Activated CD4-positive, CD25-positive, alpha-beta regulatory T cell (primary cell): ENCODE measurements at places on chromosomes 3 and 15.

DNA sequence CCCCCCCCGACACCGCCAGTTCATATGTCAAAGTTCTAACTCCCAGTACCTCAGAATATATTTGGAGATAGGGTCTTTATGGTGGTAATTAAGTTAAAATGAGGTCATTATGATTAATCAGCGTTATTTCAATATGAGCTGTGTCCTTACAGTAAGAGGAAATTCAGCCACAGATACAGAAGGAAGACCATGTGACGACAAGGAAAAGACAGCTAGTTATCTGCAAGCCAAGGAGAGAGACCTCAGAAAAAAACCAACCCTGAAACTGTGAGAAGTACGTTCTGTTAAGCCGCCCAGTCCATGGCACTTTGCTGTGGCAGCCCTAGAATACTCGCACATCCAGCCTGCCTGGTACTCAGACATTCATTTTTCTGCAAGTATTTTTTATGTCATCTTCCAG, 62.3 kb upstream of the ARL8B start:
- no peak for DNase-seq

GRCh38 chr3:175187586-175187985, 328.5 kb downstream of the NAALADL2 start:
- DNase-seq, result no peak

GRCh38 chr3:151351648-151352047, 22.3 kb upstream of the P2RY13 start:
- DNase-seq, result no peak

- DNase-seq, result no peak
Observed at GRCh38 chr15:71596672-71597071, 213.7 kb upstream of the NR2E3 start.

GRCh38 chr15:65264863-65265430, 21.7 kb downstream of the PARP16 start:
- no peak for DNase-seq

DNA sequence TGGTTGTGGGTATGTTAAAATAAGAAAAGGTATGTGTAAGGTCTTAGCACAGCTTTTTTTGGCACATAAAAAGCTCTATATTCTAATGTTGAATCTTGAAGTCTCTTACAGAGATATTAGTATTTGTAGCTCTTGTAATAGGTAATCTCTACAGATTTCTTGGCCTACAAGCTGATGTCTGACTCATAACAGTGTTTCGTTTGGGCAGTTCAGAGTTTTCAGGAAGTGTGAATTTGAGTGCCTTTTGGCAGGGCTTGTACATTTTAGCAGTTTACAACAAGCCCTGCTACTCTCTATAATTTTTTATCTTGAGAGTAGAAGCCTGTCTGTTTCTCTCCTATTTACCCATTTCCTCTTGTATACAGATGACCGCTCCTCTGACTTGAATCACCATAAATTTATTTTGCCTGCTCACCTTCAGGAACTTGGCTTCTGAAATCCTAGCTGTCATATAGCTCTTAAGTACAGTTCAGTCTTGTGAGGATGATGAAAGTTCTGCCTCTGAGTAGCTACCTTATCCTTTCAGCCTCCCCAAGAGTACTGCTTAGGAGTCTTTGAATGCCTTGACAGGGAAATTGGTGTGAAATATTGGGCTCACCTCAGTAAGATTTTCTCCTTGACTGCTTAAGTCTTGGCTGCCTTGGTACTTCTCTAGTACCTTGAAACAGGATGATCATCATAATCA, 419.9 kb upstream of the RARB start:
- DNase-seq, result no peak

DNA sequence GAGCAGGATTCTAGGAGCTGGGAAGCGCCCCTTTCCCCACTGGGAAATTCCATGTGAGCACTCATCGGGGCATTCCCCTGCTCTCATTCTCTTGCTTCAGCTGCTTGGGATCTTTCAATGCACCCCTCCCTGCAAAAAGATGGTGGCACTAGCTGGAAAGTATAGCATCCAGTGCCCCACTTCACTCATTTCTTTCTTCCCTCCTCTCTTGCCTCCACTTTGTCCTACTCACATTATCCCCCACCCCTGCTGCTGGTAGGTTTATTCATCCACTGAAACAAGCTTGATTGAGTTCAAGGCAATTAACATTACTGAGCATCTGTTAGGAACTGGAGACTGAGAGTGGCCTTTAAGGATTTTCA, 84.8 kb upstream of the LIMD1 start:
- DNase-seq, result no peak

DNA sequence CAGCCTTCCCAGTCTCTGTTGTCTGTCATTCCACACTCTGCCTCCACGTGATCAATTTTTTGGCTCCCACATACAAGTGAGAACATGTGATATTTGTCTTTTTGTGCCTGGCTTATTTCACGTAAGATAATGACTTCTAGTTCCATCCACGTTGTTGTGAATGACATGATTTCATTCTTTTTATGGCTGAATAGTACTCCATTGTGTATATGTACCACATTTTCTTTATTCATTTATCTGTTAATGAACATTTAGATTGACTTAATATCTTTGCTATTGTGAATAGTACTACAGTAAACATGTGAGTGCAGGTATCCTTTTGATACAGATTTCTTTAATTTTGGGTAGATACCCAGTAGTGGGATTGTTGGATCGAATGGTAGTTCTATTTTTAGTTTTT, 31.4 kb downstream of the ASB14 start:
- DNase-seq, result no peak

- DNase-seq, result no peak
Observed at GRCh38 chr3:15638891-15639262, 37.3 kb downstream of the BTD start.

DNA sequence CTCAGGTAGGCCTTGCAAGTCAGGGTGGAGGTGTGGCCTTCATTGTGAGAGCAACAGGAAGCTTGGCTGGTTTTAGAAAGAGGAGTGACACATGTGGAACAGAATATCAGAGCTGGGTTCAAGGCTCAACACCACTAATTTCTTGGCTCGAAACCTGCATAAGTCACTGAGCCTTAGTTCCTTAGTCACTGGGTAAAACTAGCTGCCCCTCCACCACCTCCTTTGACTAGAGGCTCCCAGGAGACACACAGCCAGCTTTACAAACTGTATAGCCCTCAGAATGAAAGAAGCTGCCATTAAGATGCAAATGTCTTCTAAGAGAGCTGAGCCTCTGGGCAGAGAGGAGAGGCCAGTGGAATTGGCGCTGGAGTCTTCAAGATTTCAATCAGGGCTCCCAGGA, 67.7 kb downstream of the CERS3 start:
- no peak for DNase-seq

DNA sequence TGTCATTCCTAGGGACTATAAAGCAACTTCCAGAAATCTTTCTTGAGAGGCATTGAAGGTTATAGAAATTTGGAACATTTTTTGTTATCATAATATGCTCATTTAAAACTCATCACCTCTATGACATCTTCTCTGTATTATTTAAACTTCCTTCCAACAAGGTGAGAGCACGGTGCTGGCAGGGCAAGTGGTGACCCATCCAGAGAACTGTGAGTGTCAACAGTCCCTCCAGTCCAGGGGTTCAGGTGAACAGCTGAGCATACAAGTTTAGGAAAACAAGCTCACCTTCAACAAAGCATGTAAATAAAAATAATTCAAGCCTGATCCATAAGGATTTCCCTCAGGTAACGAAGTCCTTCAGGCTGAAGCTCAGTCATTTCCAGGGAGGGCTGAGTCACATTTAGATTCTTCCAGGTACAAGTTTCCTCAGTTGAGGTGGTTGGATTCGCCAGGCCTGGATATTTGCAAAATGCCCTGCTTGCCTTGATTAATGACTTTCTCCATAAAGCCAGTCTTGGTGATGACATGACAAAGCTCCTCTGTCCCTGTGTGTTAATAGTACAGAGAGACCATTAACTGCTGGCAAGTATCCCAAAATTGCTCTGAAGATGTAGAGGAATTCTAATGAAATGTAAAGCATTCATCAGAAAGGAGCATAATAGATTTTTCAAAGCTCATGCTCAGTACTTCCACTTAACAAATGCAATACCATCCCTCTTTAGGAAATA, 263.6 kb upstream of the GADL1 start:
- no peak for DNase-seq
